ENCODE measurements at places on chromosomes 1 and 21. TPM values are rescaled to one million over a fixed set of nuclear protein-coding genes. Genes with fewer than 3 reads are reported as not detected.

GRCh38 chr1:151175863-151176262, at the start of gene TMOD4:
TMOD4 (minus strand) TSS chr1:151175981; CDS start chr1:151174875, 1,106 bp downstream.
- no peaks in the 10 kb centered on the region for H3K4me1 ChIP-seq
- no peak within 1 kb of the TSS for H3K4me3 ChIP-seq
- H3K36me3 ChIP-seq = peaks cover 54% of the 10 kb centered on the region
- no peak within 1 kb of the TSS for H3K27ac ChIP-seq

DNA sequence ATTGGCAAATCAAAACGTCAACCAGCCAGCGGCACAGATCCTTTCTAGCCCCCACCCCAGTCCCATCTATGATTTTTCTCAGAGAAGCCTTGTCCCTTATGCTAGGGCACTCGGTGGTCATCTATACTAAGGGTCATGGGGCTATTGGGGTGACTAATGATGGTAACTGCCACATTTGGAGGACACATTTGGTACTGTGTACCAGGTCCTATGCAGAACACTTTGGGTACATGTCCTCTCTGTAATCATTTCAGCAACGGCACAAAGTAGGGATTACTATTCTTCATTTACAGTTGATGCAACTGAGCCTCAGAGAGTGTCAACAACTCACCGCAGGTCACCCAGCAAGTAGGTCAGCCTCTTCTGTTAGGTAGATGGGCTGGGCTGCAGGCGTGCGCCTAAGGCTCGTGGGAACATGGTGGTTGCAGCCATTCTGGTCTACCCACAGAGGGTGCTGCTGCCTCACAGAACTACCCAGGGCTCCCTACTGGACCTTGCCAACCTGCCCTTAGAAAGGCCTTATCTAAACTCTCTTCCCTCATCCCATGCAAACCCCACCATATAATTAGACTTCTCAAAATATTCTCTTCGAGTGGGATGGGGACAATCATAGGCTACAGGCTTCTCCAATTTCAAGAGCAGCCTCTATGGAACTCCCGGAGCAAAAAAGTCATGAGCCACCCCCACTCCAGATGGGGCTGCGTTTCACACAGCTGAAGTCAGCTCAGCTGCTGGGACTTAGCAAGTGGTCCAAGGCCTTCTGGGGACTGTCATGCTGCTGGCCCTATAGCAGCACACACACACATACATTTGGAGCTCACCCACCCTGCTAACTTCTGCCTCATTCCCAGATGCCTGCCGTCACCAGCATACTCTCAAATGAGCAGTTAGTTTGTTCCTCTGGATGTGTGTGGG, 5.8 kb upstream of the SDHB start:
- H3K27me3 ChIP-seq = no peaks in the 10 kb centered on the region
- no peaks in the 10 kb centered on the region for H3K4me1 ChIP-seq

DNA sequence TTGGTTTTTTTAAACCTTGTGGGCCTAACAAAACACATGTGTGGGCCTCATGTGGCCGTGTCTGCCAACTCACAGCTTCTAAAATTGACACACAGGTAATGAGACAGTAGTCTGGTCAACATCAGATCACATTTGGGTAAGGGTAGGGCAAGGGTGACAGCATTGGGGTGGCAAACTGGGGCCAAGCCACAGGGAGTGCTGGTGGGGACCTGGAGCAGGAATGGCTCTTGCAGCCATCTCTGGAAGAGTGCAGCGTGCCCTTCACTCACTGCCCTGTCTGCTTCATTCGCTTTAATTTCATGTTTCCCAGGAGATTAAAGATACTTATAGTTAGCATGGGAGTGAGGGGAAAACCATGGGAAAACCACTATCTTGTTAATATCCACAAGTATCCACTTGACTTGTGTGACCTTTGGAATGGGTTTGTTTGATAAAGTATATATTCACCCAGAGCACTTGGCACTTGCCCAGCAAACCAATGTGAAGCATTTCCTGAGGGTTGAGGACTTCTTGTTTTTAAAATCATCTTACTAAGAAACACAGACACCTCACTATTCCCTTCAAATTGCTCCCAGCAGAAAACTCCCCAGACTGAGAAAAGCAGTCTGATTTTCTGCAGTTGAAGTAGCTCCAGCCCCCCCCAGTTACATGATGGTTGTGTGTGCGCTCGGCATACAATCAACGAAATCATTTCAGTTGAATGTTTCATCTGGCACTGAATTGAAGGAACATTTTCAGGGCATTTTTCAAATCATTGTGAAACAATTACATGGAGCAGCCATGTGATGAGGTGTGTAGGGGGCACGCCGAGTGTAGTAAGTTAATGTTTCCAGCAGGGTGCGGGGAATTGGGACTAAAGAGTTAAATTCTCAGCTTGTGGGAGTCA, 175.7 kb downstream of the VPS13D start:
- no peaks in the 10 kb centered on the region for H3K4me1 ChIP-seq
- no peak overlapping the region for H3K4me3 ChIP-seq
- H3K27ac ChIP-seq = peak overlapping the region; percentile 81
- H3K36me3 ChIP-seq = no peaks in the 10 kb centered on the region
- peak; percentile 72 for DNase-seq

- no peaks in the 10 kb centered on the region for H3K36me3 ChIP-seq
- no peaks in the 10 kb centered on the region for H3K4me1 ChIP-seq
- H3K27me3 ChIP-seq = no peaks in the 10 kb centered on the region
- no peak overlapping the region for H3K27ac ChIP-seq
- no peak overlapping the region for H3K4me3 ChIP-seq
Observed at GRCh38 chr1:110384581-110385321, 6.1 kb downstream of the SLC16A4 start.

DNA sequence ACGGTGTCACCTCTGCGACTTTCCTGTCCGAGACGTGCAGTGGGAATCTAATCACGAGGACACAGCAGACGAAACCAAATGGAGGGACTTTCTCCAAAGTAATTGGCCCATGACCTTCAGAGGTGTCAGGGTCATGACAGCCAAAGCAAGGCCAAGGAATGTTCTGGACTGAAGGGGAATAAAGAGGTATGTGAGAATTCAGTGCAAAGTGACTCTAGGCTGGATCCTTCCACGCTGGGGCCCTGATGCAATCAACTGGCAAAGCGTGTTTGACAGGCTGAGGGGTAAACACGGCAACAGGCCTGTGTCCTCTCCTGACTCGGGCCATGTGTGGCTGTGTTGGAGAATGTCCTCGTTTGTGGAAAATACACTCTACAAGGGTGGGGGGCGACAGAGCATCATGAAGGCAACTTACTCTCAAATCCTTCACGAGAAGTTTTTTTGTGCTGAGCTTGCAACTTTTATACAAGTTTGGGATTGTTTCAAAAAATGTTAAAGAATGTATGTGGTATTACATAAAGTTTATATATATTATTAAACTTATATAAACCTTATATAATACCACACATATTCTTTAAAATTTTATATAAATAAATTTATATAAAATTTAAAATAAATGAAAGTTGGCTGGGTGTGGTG, 1.7 kb downstream of the CFAP74 start:
- H3K4me3 ChIP-seq = no peak overlapping the region
- no peak for DNase-seq
- peaks cover 51% of the 10 kb centered on the region for H3K27me3 ChIP-seq
- no peak overlapping the region for H3K27ac ChIP-seq
- H3K4me1 ChIP-seq = peaks cover 6% of the 10 kb centered on the region
- no peaks in the 10 kb centered on the region for H3K36me3 ChIP-seq

DNA sequence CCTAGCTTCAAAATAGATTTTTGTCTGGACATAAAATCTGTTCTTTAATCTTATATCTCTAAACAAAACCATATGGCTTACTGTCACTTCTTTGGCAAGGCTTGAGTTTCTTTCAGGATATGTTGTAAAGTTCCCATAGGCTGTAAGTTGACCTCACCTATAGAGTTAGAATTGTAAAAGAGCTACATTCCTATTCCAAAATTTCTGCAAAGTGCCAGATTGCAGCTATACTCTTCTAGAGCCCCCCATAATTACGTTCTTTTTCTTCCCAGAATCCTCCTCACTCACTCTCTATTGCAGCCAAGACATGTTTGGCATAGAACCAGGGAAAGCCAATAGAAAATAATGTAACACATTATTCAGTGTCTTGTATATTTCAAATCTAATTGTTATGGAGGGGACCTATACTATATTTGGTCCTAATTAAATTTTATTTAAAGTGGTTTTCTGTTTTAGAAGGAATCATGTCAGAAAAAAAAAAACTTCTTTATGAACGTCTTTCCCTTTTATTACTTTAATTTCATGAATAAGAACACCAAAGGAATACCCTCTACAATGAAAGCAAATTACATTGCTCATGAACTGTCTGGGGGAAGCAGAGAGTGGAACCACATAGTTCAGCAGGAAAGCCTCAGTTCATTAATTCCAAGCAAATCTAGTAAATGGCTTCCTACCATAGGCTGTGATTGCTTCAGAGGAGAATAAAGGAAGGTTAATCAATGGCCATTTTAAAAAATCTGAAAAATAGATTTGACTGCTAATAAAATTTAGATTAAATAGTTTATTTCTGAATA, 22.3 kb downstream of the CTTNBP2NL start:
- H3K27me3 ChIP-seq = no peaks in the 10 kb centered on the region
- H3K4me3 ChIP-seq = no peak overlapping the region
- peaks cover 38% of the 10 kb centered on the region for H3K36me3 ChIP-seq
- H3K4me1 ChIP-seq = no peaks in the 10 kb centered on the region

Gene ADGRL4
- 6.7 TPM for total RNA-seq

DNA sequence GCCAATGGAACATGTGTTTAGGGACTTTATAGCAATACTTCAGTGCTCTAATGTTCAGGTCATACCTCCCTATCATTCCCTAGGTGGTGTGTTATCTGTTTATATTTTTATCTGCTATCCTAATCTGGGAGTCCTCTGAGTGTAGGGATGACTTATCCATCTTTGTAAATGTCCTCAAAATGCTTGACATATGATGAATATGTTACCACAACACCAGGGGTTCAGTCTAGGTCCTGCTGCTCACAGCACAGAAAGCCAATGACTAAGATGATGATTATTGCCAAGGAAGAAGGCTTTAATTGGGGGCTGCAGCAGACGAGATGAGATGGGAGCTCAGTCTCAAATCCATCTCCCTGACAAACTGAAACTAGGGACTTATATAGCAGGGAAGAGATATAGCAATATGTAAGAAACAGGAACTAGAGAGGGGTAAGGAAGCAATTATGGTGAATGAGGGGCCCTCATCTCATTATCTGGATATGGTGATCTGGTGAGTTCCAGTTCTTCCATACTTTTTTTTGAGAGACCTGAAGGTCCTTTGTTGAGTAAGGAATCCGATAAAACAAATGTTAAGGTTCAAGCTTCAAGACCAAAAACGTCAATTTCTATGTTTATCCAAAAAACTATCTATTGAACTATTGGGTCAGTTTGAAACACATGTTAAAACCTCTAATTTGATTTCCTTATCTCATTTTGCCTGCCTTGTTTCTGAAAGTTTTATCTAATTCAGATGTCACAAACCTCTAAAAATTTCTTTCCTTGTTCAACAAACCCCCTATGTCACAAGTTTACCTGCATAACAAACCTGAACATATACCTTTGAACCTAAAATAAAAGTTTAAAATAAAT, 256.7 kb upstream of the CACYBP start:
- no peak overlapping the region for H3K4me3 ChIP-seq
- no peak for DNase-seq
- no peak overlapping the region for H3K27ac ChIP-seq

Gene ZBED6
- total RNA-seq = 21.4 TPM

Gene LCE3D
- total RNA-seq = not detected

DNA sequence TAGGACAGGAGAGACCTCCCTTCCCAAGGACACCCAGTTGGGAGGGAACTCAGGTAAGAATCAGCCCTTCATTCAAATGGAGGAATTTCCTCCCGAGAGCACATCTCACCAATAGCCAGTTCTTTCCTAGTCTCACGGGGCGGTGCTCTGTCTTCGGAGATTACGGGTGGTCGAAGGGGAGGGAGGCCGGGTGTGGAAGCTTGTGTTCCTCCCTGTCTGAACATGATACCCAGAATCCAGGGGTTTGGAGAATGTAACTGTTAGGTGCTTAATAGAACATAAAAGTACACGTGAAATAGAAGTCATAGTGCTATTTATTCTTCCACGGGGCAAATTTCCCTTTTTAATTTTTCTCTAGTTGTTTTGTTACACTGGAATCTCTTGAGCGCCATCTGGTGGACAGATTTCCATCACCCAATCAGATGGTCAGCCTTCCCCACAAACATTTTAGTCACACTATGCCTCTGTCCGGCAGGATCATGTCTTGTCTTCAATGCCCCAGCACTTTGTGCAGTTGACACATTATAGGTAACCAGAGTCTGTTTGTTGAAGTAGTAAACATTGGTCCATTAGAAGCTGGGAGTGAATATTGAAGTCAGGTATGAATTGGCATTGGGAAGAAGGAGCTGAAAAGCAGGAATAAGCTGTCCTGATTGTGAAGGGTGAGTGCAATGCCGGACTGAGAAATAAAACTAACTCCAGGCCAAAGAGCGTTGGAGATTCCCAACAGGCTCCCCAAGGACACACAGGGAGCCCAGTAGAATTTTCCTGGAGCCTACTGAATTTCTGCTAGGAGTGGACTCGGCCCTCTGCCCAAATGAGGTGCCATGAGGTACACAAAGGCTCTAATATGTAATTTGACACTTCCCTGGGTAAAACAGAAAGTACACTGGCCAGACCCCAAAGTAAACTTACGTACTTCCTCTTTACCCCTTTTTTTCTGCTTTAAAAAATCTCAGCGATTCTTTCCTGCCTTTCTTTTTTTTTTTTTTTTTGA, 27.6 kb upstream of the ZNF697 start:
- peak; percentile 90 for DNase-seq
- H3K27ac ChIP-seq = peak overlapping the region; percentile 29
- H3K36me3 ChIP-seq = no peaks in the 10 kb centered on the region
- peak overlapping the region; percentile 40 for H3K4me3 ChIP-seq
- H3K27me3 ChIP-seq = no peaks in the 10 kb centered on the region

- no peak overlapping the region for H3K27ac ChIP-seq
- no peaks in the 10 kb centered on the region for H3K27me3 ChIP-seq
- no peak overlapping the region for H3K4me3 ChIP-seq
- peak; percentile 76 for DNase-seq
- no peaks in the 10 kb centered on the region for H3K36me3 ChIP-seq
- peaks cover 12% of the 10 kb centered on the region for H3K4me1 ChIP-seq
Observed at GRCh38 chr1:182299728-182300616, 91.6 kb downstream of the GLUL start.

GRCh38 chr1:223207293-223208066, 64.4 kb upstream of the TLR5 start:
- no peaks in the 10 kb centered on the region for H3K4me1 ChIP-seq
- H3K27me3 ChIP-seq = no peaks in the 10 kb centered on the region
- no peaks in the 10 kb centered on the region for H3K36me3 ChIP-seq
- H3K4me3 ChIP-seq = no peak overlapping the region

DNA sequence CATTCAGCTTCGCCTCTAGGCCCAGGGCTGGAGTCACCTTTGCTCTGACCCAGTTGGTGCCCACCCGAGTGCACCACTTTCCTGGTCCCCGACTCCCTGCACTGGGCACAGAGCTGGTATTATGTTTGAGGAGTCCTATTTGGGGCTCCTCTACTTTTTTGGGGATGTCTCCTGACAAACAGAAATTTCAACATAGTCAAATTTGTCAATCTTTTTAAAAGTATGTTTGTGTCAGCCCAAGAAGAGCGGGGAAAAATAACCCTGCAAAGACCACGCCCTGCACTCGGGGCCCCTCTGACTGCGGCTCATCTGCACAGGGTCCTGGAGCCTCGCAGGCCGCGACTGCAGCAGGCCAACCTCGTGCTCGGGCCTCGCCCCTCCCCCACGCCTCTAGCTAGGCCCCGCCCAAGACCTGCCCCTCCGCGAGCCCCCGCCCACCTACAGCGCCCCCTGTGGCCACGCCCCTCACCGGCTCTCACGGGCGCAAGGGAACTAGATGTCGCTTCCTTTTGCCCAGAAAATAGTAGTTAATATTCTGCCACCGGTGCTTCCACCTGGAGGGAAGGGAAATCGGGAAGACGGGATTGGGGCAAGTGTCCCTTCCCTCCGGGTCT, 11.4 kb downstream of the FAM229A start:
- peak overlapping the region; percentile 84 for H3K27ac ChIP-seq
- H3K4me1 ChIP-seq = no peaks in the 10 kb centered on the region
- H3K36me3 ChIP-seq = no peaks in the 10 kb centered on the region

Gene CELA2A
- total RNA-seq = not detected

Gene C1QC
- total RNA-seq = 198 TPM
